ENCODE measurements at places on chromosomes 12 and 14.

- no peak for DNase-seq
Measured at GRCh38 chr14:50605766-50606165, 45.8 kb downstream of the ATL1 start.

DNA sequence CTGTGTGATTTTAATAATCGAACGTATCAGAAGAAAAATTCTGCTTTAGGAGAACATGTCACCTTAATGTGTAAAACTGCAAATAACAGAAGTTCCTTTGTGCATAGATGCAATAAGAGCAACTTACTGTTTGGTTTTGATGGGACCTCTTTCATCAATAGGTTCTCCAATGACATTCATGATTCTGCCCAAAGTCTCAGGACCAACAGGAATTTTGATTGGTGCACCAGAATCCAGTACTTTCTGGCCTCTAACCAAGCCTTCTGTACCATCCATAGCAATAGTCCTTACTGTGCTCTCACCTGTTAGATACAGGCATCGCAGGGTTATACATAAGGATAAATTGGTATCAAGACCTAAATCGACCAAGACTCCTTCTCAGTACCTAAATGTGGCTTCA lies 1.1 kb downstream of the ATP5F1B start:
- no peak for DNase-seq

DNA sequence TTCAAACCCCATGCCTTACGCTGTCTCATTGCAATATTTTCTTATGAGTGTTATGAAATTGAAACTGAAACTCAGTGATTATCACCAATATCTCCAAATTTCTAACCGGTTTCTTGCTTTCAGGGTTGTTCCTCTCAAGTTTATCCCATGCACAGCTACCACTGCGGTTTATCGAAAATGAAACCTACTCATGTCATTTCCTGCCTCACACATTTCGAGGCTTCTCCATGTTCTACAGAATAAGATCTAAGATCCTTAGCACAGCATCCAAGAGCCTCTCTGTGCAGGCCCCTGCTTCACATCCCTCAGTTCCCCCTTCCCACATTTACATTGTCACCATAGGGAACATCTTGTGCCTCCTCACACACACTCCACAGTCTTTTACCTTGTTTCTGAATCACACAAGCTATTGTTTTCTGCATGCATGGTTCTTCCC lies 45.5 kb upstream of the FAR2 start:
- no peak for DNase-seq

- DNase-seq: no peak
Measured at GRCh38 chr14:21049271-21049673, 7.1 kb downstream of the RNASE7 start.

GRCh38 chr12:124520265-124520701 lies 47.1 kb downstream of the NCOR2 start:
- DNase-seq: no peak

GRCh38 chr12:132503618-132504204 lies 13.8 kb downstream of the FBRSL1 start:
- no peak for DNase-seq

- no peak for DNase-seq
Measured at GRCh38 chr14:103423050-103423461, 37.8 kb downstream of the MARK3 start.

DNA sequence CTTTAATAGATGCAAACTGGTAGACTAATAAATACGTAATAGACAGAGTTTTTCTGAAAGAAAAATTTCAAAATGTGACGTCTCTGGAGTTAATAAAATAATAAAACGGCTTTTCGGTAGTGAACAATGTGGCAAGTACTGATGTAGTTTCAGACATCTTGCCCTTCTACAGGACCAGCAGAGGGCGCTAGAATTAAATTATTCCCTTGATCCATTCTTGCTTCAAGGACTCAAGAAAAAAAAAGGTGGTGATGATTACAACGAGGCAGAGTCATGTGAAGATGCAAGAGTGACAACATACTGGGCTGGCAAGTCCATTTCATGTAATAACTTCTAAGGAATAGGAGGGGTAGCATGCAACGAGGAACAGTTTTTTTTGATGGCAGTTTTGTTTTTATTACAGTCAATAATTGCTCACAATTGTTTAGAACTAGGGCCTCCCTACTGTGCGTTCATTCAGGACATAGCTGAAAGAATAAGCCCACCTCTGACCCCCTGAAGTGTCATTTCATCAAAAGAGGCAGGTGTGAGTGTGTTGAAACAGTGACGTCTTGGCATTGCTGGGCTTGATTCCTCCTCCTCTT lies 101.0 kb upstream of the GZMB start:
- DNase-seq: peak; percentile 71

DNA sequence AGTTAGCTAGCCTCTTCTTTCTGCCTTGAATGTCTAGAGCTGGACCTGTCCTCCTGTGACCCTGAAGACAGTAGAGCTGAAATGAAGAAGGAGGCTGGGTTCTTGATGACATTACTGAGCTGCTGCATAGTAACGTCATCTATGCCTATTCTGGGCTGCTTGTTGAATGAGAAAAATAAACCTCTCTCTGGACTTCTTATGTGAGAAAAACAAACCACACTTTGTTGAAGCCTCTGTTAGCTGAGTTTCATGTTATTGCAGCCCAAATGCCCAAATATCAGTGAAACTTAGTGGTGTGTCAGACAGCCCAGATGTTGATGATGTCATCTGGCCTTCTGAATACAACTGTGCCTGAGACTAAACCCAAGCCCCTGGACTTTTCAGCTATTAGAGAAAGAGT lies 67.0 kb upstream of the MAX start:
- DNase-seq: no peak

DNA sequence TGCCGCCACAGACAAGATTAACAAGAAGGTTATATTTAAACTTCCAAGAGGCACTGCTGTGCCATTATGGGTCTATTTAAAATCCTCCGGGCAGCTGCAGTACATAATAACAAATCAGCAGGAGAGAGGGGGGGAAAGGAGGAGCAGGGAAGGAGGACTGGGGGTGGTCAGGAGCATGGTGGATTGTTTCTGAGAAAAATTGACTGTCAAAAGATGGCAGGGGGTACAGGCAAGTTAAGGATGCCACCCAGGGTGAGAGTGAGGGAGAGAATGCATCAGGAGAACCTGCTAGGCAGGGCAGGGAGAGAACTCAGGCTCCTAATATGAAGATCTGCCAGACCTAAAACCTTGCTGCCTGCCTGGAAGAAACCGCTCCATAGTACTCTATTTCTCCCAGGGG lies 181.8 kb downstream of the GRIN2B start:
- no peak for DNase-seq

- DNase-seq: no peak
Measured at GRCh38 chr12:66143868-66144267, 13.3 kb upstream of the LLPH start.

GRCh38 chr14:72503696-72504368 lies 390.1 kb downstream of the DPF3 start:
- DNase-seq: no peak

DNA sequence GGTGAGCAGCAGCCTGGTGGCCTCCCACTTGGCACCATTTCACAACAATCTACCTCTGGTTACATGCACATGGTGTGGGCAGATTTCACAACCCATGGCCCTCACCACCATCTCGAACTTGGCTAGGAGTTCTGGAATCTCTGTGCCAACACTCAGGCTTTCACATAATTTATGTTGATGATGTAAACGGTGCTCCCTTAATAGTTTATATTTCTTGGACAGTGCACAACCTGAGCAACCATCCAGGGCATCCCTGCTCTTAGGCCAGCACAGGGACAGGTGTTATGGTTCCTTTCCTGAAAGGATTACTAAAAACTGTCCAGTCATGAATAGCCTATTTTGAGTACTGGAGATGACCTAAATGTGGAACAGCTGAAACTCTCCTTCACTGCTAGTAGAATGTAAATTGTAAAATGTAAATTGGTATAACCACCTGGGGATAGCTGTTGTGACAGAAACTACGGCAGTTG lies 28.6 kb downstream of the ABCB9 start:
- DNase-seq: no peak

GRCh38 chr14:73295198-73295796 lies 58.0 kb downstream of the PAPLN start:
- DNase-seq: peak; percentile 50

DNA sequence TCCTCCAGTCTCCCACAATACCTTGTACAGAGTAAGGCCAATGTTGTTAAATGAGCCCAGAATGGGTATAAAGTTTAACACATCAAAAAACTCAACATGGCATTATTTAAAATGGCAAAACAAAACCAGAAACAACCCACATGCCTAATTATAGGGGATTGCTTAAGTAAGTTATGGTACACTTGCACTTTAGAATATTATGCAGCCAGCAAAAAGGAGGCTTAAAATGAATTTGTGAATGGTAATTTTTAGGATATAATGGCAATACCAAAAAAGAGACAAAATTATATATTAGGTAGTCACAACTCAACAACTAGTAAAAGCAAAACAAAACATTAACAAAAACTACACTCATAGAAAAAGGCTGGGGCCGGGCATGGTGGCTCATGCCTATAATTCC lies 39.7 kb downstream of the SYNE3 start:
- no peak for DNase-seq

GRCh38 chr14:22547313-22547947 lies 41.6 kb downstream of the DAD1 start:
- no peak for DNase-seq

DNA sequence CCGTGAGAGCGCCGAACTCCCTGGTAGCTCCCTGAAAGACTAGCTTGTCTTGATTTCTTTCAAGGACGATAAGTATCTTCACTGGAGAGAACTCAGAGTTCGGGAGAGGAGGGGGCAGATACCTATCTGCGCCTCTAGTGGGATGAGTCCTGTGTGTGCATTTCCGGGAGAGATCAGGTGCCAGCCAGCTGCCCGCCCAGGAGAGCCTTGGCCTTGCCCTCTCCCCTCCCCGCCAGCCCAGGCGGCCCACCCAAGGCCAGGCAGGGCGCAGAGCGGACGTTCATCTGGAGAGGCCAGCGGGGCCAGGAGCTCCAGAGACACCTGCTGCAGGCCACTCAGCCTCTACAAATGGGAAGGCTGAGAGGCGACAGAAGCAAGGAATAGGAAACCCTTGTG lies 1.0 kb downstream of the CD9 start:
- peak; percentile 23 for DNase-seq

DNA sequence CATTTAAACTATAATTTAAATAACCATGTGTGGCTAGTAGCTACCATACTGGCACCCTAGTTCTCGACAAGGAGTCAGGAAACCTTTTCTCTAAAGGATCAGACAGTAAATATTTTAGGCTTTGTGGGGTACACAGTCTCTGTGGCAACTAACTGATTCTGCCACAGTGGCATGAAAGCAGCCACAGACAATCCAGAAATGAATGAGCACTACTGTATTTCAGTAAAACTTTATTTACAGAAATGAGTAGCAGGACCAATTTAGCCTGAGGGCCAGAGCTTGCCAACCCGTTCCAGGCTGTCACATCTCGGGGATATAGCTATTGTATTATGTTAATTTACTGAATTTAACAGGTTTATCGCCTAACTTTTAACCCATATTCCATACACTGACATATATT lies 278.7 kb downstream of the ITPR2 start:
- no peak for DNase-seq

GRCh38 chr12:65335021-65335714 lies 56.7 kb downstream of the MSRB3 start:
- DNase-seq: no peak

DNA sequence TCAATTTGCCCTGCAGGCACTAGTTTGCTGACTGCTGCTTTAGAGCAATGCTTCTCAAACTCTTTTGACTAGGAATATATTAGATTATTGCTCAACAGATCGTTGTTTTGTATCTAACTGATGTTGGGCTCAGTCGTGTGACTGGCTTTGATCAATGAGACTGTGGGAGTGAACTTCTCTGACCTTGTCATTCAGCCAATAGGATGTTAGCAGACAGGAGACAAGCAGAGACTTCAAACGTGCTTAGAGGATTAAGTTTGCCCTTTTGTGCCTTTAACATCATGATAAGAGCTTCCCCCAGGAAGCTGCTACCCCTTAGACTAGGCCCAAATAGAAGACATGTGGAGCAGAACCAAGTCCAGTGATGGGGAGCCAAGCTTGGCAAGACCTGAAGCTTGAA lies 76.7 kb upstream of the ELK3 start:
- DNase-seq: no peak

DNA sequence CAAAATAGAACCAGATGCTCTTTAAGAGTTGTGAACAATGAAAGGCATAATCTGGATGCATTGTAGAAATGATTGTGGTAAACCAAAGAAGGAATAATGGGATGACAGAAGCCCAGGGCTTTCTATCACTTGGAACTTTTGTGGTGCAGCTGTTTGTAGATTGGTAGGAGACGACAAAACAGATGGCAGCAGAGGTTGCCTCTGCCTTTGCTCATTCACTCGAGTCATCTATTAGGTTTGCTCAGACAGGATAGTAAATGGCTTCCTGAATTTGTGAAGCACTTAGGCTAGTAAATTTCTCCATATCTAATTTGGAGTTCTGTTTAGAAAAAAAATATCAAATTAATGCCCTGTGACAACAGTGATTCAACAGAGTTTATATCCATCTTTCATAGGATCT lies 78.4 kb downstream of the FGD4 start:
- no peak for DNase-seq

DNA sequence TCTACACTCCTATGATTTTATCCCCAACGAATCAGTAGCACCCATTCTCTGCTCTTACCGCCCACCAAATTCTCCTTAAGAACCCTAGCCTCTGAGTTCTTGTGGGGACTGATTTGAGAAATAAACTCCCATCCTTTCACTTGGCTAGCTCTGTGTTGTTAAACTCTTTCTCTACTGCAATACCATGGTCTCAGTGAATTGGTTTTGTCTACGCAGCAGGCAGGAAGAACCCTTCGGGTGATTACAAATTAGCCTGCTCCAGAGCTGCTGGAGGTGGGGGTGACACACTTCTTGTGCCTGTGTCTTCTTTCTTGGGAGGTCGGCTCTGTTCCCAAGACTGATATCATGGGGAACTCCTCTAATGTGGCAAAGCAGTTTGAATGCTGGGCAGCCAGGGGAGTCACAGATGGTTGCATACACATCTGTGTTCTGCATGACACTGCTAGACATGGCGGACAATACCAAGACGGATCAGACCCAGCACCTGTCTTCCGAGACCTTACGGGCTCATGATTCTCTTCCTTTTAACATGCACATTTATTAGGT lies 1.6 kb upstream of the C1S start:
- no peak for DNase-seq

All from NCI-H1105 (cell line).